ENCODE measurements at places on chromosomes 5 and 9. TPM values are rescaled to one million over a fixed set of nuclear protein-coding genes. Genes with fewer than 3 reads are reported as not detected.

- DNase-seq = no peak
These were observed 240.9 kb downstream of the GABRB2 start for GRCh38 chr5:161305601-161306000.

DNA sequence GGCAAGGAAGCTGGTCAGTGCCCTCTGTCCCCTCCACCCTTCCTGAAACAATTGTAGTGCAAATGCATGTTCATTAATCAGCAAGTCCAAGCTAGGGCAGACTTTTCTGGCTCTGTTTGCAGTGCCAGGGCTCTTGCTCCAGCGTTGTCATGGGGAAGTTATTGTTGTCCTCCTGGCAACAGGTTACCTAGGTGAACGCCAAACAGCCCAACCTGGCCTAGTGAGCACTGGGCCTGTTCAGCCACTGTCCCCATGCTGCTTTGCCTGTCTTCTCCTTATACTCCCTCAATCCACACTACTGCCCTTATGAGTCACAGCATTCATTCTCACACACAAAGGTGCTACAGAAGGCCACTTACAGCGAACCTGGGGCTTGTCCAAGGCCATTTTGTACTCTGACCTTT is 34.5 kb upstream of the GLIS3 start:
- DNase-seq = peak; percentile 80

SPATA31E1 gene
- total RNA-seq = not detected

DNA sequence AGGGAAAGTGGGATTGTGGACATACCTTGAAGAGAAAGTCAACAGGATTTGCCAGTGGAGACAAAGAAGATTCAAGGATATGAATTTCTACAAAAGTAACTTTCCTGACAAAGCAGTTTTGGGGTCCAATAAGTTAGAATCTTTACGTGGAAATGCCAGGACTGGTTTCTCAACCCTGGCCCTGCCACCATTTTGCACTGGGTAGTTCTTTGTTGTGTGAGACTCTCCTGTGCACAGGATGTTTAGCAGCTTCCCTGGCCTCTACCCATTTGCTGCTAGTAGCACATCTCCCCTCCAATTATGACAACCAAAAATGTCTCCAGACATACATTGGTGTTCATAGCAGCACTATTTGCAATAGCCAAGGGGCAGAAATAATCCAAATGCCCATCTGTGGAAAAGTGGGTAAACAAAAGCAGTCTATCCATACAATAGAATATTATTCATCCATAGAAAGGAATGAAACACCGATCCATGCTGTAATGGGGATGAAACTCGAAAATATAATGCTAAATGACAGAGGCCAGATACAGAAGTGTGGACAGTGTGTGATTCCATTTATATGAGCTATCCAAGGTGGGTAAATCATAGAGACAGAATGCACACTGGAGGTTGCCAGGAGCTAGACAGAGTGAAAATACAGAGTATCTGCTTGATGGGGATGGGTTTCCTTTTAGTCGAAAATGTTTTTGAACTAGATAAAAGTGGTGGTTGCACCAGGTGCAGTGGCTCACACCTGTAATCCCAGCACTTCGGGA is 91.4 kb downstream of the NSUN2 start:
- DNase-seq = no peak

DNA sequence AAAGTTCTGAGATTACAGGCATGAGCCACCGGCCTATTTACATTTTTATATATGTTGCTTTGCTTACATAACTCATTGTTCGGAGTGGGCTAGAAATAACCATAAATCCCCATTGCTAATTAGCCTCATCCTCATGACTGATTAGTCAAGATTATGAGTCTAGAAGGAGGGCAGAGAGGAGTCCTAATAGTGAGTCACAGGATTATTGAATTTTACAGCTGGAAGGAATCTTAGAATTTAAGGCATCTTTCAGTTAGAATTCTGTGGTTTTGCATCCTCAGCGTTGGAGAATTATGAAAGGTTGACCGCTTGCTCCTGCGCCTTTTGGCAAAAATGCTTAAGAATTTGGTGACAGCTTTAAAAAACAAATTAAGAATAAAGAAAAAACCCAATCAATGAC is 2.6 kb upstream of the PBX3 start:
- DNase-seq = no peak

All from right lobe of liver (tissue), 6 donors.